ENCODE measurements at places on chromosomes 11 and 22. TPM values are rescaled to one million over a fixed set of nuclear protein-coding genes. Genes with fewer than 3 reads are reported as not detected.

EHBP1L1 gene
- total RNA-seq: 9.4 TPM

CLDN5 gene
- total RNA-seq: not detected

GRCh38 chr11:20261526-20261925, 101.3 kb upstream of the DBX1 start:
- no peak overlapping the region for H3K27ac ChIP-seq
- H3K36me3 ChIP-seq: no peaks in the 10 kb centered on the region
- H3K4me1 ChIP-seq: no peaks in the 10 kb centered on the region
- no peak for DNase-seq
- H3K4me3 ChIP-seq: no peak overlapping the region

- no peaks in the 10 kb centered on the region for H3K4me1 ChIP-seq
- peaks cover 4% of the 10 kb centered on the region for H3K27me3 ChIP-seq
- DNase-seq: no peak
- H3K4me3 ChIP-seq: no peak overlapping the region
- H3K36me3 ChIP-seq: no peaks in the 10 kb centered on the region
- no peak overlapping the region for H3K27ac ChIP-seq
These were observed 34.9 kb downstream of the SYN3 start for GRCh38 chr22:33023153-33023827.

DNA sequence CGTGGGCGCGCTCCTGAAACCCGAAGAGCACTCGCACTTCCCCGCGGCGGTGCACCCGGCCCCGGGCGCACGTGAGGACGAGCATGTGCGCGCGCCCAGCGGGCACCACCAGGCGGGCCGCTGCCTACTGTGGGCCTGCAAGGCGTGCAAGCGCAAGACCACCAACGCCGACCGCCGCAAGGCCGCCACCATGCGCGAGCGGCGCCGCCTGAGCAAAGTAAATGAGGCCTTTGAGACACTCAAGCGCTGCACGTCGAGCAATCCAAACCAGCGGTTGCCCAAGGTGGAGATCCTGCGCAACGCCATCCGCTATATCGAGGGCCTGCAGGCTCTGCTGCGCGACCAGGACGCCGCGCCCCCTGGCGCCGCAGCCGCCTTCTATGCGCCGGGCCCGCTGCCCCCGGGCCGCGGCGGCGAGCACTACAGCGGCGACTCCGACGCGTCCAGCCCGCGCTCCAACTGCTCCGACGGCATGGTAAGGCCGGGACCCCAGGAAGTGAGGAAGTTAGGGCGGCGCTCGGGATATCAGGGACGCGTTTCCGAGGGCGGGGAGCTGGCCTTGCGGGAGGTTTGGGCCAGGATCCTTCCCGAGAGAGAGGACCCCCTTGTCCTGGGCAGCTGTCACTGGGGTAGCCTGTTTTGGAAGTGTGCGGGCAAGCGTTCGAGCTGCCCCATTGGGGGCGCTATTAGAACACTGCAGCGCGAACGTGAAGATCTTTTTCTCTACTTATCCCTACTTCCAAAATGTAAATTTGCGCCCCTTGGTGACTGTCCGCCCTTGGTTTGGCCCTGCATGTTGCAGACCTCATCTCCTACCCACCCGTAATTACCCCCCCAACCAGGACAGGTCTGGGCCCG, 796 bp downstream of the MYOD1 start:
- no peaks in the 10 kb centered on the region for H3K4me1 ChIP-seq
- no peak overlapping the region for H3K27ac ChIP-seq
- H3K27me3 ChIP-seq: peaks cover 85% of the 10 kb centered on the region
- DNase-seq: peak; percentile 19
- H3K4me3 ChIP-seq: no peak overlapping the region
- no peaks in the 10 kb centered on the region for H3K36me3 ChIP-seq

Data from astrocyte (in vitro differentiated cells and primary cell).